ENCODE measurements at places on chromosomes 4 and X. TPM values are rescaled to one million over a fixed set of nuclear protein-coding genes. Genes with fewer than 3 reads are reported as not detected.

IBSP gene
- not detected for total RNA-seq

ARX gene
- not detected for total RNA-seq

MAGEB16 gene
- total RNA-seq, result not detected

SLC25A14 gene
- 18.0 TPM for total RNA-seq

HHIP gene
- total RNA-seq, result 0.29 TPM

SUPT20HL2 gene
- total RNA-seq, result not detected

Data from smooth muscle cell of trachea (primary cell).